Lower lobe of right lung (tissue), 2 donors: ENCODE measurements at places on chromosomes 6 and 20. TPM values are rescaled to one million over a fixed set of nuclear protein-coding genes. Genes with fewer than 3 reads are reported as not detected.

The EYS gene
- not detected for total RNA-seq

DNA sequence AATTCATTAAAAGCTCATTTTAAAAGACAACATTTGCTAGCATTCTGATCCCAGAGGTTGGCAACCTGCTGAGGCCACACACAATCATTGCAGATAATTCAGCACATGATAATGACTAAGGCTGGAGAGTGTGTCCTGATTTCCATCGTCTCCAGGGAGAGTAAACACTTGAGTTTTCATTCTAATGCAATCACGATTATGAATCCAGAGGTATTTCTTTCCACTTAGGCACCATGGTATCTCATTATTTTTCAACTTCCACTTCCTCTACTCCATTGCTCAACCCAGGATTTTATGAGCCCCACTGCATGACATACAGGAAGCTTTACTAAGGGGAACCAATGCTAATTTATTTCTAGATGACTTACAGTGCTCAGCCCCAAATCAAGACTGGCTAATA is 273.8 kb upstream of the AGPAT4 start:
- DNase-seq: no peak
- no peak overlapping the region for H3K4me3 ChIP-seq
- H3K4me1 ChIP-seq: no peaks in the 10 kb centered on the region
- no peaks in the 10 kb centered on the region for H3K27me3 ChIP-seq
- no peak overlapping the region for H3K27ac ChIP-seq

- H3K4me1 ChIP-seq: peaks cover 8% of the 10 kb centered on the region
- no peaks in the 10 kb centered on the region for H3K27me3 ChIP-seq
- peak overlapping the region; percentile 42 for H3K4me3 ChIP-seq
- H3K27ac ChIP-seq: no peak overlapping the region
- H3K36me3 ChIP-seq: peaks cover 31% of the 10 kb centered on the region
These were observed 1.6 kb downstream of the SLC44A4 start for GRCh38 chr6:31877125-31877650.

The CPNE5 gene
- total RNA-seq: 2.4 TPM

GRCh38 chr6:43283905-43284304 is 14.2 kb upstream of the SLC22A7 start:
- no peak overlapping the region for H3K27ac ChIP-seq
- H3K4me1 ChIP-seq: no peaks in the 10 kb centered on the region
- no peaks in the 10 kb centered on the region for H3K36me3 ChIP-seq
- H3K27me3 ChIP-seq: peaks cover 33% of the 10 kb centered on the region

GRCh38 chr6:136566851-136567250 is 16.6 kb upstream of the MAP7 start:
- no peaks in the 10 kb centered on the region for H3K4me1 ChIP-seq
- DNase-seq: no peak
- H3K36me3 ChIP-seq: peaks cover 54% of the 10 kb centered on the region

DNA sequence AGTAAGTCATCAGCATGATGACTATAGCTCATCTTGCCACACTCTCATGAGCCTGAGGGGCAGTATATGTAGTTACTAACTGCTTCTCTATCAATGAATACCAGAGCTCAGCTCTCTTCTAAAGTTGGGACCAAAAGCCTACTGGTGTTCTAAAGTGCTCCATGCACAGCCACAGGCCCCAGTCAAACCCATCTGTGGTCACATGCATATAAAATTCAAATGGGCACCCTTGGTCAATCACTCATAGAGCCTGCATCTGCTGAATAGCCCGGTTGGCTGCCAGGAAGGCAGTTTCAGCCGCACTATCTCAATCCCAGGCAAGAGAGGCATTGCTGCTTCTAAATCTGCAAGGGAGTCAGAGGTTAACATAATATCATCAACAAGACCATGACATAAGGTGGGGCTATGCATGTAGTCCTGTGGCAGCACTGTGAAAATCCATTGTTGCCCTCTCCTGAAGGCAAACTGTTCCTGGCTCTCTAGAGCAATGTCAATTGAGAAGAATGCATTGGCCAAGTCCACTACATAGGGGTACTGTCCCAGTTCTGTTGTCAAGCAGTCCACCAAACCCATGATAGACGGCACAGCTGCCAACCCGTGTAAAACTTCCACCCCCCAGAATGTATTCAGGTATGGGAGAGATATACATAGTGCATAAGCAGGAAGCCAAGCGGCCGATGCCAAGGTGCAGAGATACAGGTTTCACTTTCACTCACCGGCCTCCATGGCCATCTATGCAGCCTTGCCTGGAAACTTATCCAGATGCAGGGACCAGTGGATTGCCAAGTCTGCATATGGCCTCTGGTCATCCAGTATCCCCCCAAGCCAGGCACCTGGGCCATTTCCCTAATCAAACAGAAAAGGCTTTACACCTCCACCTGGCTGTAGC is 76.2 kb downstream of the ALDH8A1 start:
- no peaks in the 10 kb centered on the region for H3K27me3 ChIP-seq
- DNase-seq: no peak
- no peaks in the 10 kb centered on the region for H3K36me3 ChIP-seq

DNA sequence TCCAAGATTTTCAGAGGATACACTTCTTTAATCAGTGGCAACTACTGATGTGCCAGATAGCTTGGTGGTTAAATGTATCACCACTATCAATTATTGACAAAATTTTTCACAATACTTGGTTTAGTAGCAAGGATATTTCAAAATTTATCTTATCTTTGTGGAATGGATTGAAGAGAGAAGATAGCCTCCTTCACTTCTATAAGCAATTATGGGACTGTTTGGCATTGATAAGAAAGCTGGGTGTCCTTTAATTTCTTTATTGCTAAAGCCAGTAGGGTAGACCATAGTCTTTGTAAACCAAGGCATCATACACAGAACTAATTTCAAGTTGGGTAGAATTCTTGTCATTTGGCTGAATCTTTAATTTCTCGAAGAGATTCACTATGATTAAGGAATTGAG is 4.9 kb upstream of the RNF182 start:
- H3K27ac ChIP-seq: no peak overlapping the region
- peaks cover 19% of the 10 kb centered on the region for H3K4me1 ChIP-seq
- no peaks in the 10 kb centered on the region for H3K36me3 ChIP-seq
- H3K4me3 ChIP-seq: no peak overlapping the region
- peaks cover 35% of the 10 kb centered on the region for H3K27me3 ChIP-seq

- no peak for DNase-seq
- no peak overlapping the region for H3K4me3 ChIP-seq
- H3K36me3 ChIP-seq: no peaks in the 10 kb centered on the region
- peaks cover 5% of the 10 kb centered on the region for H3K4me1 ChIP-seq
- H3K27me3 ChIP-seq: peaks cover 30% of the 10 kb centered on the region
- no peak overlapping the region for H3K27ac ChIP-seq
These were observed 32.5 kb upstream of the ZNF184 start for GRCh38 chr6:27505209-27506027.

DNA sequence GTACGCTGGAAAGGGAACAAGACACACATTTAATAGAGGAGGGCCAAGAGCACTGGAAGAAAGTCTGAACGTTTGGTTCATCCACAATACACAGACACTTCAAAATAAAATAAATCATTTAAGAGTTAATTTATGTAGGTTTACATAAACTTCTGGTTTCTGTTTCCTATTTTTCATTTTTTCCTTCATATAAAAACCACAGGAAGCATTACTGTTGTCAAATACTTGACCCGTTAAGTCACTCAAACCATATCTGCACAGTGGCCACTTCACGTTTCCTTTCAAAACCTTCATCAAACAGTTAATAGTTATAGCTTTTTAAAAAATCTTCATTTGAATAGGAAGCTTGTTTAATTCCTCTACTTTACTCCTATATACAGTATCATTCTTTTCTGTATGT is 257.6 kb upstream of the THEMIS start:
- no peaks in the 10 kb centered on the region for H3K4me1 ChIP-seq
- no peaks in the 10 kb centered on the region for H3K27me3 ChIP-seq
- no peak overlapping the region for H3K27ac ChIP-seq
- no peak overlapping the region for H3K4me3 ChIP-seq
- no peaks in the 10 kb centered on the region for H3K36me3 ChIP-seq
